ENCODE measurements at places on chromosomes 16 and 17.

DNA sequence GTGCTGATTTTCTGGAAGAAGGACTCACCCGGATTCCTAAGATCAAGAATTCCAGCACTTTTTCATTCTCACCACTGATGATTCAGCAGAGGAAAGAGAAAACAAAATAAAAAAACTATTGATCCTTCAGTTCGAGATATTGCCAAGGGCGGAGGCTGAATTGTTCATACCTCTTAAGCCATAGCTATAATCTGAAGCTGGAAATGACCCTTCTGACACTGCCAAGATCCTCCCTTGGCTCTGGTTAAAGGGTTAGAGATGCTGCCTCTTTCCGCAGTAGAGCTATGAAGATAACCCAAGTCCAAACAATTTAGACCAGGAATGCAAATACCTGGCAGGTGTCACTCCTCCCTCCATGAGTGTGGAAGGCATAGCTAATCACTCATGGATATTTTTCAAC is 73.0 kb downstream of the TMEM114 start:
- no peak for DNase-seq

DNA sequence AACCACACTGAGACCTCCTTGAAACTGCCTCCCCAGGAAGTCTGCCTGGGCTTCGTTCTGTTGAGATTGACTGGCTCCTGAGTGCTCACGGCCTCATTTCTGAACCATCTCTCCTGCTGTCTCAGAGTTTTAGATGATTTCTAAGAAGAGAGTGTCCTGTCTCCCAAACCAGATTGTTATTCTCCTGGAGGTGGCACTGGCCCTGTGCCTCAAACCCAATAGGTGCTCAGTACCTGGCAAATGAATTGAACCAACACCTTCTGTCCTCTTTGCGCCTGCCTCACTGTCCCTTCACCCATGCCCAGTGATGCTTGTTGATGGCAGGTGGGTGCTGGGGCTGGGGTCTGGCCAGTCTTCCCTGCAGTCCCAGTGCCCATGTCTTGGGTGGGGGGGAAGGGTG is 36.3 kb upstream of the C1QL1 start:
- no peak for DNase-seq

DNA sequence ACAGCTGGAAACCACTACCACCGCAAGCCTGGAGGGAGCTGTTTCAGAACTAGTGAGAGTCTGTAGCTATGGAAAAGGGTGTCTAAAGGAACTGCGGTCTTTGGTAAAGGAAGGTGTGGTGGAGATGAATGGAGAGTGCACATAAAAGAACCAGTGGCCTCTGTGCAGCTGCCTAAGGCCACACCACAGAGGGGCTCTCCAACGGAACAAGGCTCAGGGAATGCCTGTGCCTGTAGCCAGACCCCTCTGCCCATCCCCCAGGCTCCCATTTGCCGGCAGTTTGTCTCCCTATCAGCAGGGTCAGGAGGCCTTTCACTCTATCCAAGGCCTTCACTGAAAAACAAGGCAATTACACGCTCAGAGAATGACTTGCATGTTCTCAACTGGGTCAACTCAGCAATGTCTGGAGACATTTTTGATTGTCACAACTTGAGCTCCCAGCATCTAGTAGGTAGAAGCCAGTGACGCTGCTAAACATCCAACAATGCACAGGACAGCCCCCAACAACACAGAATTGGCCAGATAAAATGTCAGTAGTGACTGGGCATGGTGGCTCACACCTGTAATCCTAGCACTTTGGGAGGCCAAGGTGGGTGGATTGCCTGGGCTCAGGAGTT is 3.3 kb upstream of the FDXR start:
- no peak for DNase-seq

GRCh38 chr16:3304370-3304769 is 860 bp downstream of the TIGD7 start:
- DNase-seq, result peak; percentile 61

DNA sequence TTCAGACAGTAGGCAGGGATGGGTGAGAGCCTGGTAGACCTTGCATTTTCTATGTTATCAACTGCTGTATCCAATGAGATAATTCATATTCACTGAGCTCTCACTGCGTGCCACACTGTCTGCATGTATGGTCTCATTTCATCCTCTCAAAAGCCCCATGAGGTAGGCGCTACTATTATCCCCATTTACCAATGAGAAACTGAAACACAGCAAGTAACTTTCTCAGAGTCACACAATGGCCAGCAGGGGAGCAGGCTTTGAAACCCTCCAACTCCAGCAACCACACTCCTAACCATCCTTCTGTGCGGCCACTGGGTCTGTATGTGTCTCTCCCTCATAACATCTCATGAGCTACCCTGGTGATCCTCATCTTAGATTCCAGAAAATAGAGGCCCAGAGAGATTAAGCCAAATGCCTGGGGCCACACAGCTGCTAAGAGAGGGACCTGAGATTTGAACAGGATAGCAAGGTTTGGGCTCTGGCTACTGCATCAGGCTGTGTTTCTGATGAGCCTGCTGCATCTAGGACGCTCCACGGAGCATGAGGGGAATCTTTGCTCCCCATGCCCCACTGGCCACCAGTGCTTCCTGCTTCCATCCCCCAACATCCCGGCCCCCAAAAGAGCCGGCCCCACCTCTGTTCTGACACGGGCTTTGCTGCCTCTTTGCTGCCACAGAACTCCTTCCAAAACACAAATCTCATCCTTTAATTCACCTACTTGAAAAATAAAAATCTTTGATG is 3.2 kb downstream of the CCR7 start:
- DNase-seq, result no peak

GRCh38 chr17:48596735-48597527 is 3.4 kb upstream of the HOXB5 start:
- no peak for DNase-seq

DNA sequence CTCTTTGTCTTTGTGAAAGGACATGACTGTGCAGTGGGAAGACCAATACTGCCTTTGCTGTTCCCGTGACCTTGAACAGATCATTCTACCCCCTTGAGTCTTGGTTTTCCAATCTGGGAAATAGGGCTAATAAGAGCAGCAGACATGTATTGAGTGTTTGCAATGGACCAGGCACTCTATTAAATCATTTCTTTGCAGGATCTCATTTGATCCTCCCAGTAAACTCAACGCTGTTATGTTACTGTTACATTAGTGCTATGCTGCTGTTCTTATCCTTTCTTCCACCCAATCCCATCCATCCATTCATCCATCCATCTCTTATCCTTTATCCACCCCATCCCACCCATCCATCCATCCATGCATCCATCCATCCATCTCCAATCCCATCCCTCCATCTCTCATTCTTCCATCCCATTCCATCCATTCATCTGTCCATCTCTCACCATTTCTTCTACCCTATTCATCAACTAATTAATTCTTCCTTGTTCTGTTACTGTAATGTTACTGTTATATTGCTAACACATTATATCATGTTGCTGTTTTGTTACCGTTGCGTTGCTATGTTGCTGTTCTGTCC is 65.1 kb downstream of the ABCC6 start:
- DNase-seq, result no peak

DNA sequence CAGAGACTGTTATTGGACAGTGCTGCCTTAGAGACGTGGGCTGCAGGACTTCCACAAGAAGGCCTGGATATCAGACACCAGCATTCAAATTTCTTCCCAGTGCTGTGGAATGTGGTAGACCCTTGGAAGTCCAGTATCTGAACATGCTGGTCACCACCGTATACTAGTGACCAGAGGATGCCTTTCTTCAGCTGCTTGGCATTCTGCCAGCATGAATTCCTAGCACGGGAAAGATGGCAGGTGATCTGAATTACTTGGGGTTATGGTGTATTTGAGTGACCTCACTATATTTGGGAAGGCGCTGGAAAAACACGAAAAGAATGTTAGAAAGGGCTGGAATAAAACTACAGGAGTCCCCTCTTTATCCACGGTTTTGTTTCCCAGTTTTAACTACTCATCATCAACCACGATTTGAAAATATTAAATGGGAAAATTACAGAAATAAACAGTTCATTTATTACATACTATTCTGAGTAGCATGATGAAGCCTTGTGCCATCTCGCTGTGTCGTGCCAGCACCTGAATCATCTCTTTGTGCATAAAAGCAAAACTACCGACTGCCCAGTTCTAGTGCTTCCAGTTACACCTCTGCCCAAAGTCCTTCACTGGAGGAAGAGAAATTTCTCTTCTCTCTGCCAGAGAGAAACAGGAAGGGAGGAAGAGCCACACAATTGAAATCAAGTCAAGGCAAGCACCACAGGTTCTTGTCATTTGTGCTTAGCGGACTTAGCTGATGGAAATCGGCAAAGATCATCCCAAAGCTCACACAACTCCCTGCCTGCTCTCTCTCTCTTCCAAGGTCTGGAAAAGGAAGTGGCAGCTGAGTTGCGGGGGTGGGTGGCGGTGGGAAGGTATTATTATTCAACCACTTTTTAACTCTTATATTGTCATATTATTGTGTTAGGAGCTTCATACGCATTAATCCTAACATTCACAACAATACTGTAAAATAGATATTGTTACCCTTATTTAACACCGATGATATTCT is 1.4 kb upstream of the CHST4 start:
- DNase-seq, result no peak

- DNase-seq, result no peak
Observed at GRCh38 chr16:65272699-65273414, 151.0 kb upstream of the CDH11 start.

- DNase-seq, result peak; percentile 52
Observed at GRCh38 chr16:72921620-72922019, 126.3 kb downstream of the ZFHX3 start.

- no peak for DNase-seq
Observed at GRCh38 chr16:77805398-77805797, 17.0 kb downstream of the VAT1L start.

DNA sequence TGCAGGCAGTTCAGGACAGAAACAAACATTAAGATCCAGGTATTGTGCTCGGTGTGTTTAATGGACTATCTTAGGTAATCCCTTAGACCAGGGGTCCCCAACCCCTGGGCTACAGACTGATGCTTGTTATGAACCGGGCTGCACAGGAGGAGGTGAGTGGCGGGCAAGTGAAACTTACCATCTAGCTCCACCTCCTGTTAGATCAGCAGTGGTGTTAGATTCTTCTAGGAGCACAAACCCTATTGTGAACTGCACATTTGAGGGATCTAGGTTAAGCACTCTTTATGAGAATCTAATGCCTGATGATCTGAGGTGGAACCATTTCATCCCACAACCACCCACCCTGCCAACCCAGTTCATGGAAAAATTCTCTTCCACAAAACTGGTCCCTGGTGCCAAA is 37.8 kb upstream of the ASIC2 start:
- DNase-seq, result no peak

- no peak for DNase-seq
Observed at GRCh38 chr17:51305182-51305581, 44.8 kb downstream of the UTP18 start.

- DNase-seq, result no peak
Observed at GRCh38 chr17:2580661-2581060, 12.8 kb upstream of the PAFAH1B1 start.

GRCh38 chr17:38709864-38710603 is 5.0 kb downstream of the MLLT6 start:
- DNase-seq, result no peak

- DNase-seq, result no peak
Observed at GRCh38 chr16:84507011-84507982, 2.8 kb upstream of the MEAK7 start.

- no peak for DNase-seq
Observed at GRCh38 chr17:68892658-68893057, 62.5 kb downstream of the ABCA8 start.

DNA sequence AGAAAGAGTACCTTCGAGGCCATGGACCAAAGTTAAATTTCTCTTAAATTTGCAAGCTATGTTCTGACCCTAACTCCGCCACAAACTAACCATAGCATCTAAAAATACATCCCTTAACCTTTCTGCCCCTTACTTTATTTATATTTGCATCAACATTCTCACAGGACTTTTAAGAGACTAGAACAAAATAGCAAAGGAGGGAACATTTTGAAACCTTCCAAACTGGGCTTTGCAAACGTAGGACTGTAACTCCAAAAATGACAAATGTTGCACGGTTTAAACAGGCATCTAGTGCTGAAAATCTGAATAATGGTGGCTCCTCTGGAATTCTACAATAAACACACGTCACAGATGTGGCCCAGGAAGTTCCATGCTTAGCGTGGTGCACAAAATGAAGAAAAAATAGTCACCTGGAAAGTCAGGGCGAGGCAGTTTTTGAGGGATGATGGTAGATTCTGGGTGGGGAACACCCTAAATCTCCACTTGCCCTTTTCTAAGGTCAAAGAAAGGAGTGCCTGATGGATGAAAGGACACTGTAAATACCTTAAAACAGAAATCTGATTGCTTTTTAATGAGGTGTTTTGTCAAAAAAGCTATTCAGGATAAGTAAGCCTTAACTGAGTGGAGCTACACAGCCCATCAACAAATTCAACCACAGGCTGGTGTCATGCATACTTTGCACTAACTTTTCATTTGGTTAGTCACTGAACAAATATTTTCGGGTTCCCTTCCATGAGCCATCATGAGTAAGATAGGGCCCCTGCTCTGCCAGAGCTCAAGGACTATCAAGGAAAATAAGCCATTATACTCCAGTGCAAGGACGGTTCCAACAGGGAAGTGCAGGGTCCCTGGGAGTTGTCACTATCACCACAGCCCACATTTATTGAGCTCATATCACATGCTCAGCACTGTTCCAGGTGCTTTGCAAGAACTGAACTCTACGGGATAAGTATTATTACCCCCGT is 21.2 kb downstream of the ARHGAP17 start:
- peak; percentile 73 for DNase-seq

DNA sequence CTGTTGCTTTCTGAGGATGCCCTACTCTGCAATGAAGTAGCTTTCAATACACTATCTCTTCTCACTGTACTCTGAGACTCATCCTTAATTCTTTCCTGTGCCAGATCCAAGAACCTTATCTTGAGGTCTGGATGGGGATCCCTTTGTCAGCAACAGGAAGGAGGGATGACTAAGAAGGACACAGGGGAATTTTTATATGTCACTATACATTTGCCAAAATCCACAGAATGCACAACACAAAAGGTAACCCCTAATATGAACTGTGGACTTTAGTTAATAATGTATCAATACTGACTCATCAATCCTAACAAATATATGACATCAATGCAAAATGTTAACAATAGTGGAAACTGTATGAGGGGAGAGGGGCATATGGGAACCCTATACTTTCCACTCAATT is 4.7 kb upstream of the RBBP6 start:
- no peak for DNase-seq

DNA sequence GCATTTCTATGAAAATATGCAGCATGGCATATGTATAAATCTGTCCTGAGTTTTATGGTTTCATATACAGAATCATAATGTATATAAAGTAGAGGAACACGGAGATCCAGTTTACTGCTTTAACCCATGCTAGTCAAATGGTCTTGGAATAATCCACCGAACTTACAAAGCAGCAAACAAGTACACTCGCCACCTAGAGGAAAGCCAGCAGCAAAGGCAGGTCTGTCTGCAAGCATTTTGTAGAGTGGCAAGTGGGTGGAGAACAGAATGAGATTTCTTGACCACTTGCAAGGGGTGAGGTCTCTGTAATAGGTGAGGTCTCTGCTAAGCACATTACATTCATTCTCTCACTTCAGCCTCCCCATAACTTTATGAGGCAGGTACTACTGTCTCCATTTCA is 308.3 kb downstream of the CA10 start:
- DNase-seq, result no peak

Measured in fibroblast of gingiva (primary cell).